ENCODE measurements at places on chromosomes 11 and 22.

DNA sequence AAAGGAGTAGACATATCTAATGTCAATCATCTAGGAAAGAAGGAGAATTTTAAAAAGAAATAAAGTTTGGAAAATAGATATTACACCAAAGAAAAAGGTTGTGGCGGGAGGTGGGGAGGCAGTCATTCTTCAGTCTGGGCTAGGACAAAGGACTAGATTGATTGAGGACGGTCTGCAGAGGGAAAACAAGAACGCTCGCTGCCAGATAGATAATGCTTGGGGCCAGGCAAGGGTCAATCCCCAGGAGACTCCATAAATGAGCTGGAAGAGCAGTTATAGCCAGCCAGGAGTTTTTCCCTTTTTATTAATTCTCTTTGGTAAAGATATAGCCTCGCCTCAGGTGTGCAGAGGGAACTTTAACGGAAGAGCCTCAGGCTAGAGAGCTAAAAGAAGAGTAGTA is 6.3 kb downstream of the TRPC6 start:
- DNase-seq, result no peak

GRCh38 chr11:48008951-48009270 is 28.6 kb downstream of the PTPRJ start:
- peak; percentile 48 for DNase-seq

DNA sequence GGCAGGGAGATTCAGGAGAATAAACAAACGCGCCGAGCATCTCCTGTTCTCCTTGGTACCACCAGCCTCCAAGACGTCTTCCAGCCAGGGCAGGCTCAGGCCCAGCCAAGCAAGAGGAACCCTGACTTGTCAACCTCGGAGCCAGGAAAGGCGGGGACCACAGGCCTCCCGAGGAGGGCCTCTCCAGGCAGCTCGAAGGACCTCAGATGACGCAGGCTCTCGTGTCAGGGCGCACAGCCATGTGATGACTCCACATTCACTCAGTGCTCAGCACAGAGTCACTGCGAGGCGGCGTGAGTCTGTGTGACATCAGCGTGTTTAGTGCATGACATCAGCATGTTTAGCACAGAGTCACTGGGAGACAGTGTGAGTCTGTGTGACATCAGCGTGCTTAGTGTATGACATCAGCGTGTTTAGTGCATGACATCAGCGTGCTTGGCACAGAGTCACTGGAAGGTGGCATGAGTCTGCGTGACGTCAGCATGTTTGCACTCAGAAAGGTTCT is 241.4 kb downstream of the BRD1 start:
- DNase-seq, result no peak

DNA sequence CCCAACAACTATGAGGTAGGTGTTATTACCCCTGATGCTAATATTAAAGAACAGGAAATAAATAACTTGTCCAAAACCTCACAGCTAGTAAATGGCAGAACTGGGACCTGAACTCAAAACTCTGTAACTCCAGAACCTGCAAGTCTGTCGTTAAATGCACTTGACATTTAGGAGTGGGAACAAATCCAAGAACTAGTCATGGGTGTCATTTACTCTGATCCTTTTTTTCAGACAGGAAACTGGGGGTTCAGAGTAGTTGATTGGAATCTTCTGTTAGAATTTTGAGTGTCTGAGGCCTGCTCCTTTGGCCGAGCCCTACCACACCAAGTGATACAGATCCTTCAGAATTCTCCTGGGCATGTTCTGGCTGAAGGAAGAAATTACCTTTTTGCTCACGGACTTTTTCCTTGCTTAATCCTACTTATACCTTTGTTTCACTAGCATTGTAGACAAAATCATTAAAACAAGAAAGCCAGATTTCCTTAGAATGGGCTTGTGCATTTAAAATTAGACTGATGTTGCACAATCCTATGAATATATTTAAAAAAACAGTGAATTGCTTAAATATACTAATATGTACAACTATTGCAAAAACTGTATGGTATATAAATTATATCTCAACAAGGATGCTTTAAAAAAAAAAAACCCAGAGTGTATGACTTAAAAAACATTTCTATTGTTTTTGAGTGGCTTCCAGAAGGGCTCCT is 1.4 kb upstream of the YAP1 start:
- DNase-seq, result no peak

DNA sequence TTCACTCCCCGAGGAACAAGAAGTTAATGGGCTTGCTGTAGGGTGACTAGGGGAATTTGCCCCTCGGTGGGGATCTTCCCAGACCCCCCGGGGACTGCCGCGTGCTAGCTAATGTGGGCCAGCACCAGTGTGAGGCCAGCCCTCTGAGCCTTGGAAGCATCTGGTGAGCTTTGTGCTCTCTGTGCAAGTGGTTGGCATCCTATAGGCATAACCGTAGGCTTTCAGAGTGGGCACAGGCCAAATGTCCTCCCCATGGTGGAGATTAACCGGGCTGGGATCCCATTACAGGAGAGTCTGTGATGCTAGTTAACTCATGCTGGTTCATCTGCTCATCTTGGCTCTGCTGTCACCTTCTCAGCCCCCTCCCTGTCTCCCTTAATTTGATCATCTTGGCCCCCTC is 125.7 kb downstream of the TRIM29 start:
- DNase-seq, result no peak

DNA sequence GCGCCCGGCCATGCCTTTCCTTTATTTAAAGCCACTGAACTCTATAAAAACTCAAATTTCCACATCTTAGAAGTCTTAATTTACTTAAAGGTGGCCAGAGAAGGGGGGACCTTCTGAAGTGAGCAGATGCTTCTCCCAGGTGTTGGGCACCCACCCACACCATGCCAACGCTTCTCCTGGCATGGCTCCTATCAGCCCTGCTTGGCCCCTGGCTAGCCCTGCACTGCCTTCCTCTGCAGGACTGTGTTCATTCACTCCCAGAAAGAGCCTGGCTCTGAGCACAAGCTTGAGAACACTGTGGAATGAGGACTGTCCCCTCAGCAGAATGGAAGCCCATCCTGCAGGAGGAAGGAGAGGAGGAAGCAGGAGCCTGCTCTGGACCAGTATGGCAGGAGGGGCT is 34.6 kb upstream of the ARFGAP3 start:
- no peak for DNase-seq

GRCh38 chr11:78100676-78101472 is 21.2 kb upstream of the NDUFC2 start:
- no peak for DNase-seq

GRCh38 chr11:10309163-10310093 is 4.6 kb downstream of the ADM start:
- DNase-seq, result no peak

DNA sequence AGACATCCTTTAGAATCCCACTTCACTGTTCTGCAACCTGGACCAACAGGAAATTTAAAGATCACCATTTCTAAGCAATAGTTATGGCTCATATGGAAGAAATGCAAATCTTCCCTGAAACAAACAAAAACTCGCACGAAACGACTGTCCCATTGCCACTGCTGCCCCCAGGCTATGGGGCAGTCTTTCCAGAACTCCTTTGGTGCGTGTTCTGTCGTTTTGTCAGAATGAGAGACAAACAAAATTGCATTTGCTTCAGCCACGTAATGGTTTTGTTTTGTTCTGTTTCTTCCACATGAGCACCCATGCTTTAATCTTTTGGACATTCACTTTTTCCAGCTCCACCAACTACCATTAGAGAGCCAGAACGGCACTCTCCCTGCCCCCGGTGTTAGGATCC is 10.8 kb upstream of the FBLN1 start:
- DNase-seq, result no peak

GRCh38 chr22:21622919-21623647 is 6.7 kb downstream of the YDJC start:
- no peak for DNase-seq

DNA sequence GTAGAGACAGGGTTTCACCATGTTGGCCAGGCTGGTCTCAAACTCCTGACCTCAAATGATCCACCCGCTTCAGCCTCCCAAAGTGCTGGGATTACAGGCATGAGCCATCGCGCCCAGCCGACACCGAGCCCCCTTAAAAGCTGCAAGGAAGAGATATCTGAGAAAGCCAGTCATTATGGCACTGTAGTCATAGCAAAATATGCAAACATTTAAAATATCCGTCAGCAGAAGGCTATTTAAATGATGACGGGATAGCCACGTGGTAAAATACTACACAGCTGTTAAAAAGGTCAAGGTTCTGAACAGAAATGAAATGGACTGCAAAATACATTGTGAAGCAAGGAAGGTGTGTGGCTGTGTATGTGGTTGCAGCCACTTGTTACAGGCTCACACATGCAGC is 6.4 kb upstream of the CCDC88B start:
- DNase-seq, result no peak

GRCh38 chr11:90803831-90804230 is 581.0 kb upstream of the CHORDC1 start:
- no peak for DNase-seq

DNA sequence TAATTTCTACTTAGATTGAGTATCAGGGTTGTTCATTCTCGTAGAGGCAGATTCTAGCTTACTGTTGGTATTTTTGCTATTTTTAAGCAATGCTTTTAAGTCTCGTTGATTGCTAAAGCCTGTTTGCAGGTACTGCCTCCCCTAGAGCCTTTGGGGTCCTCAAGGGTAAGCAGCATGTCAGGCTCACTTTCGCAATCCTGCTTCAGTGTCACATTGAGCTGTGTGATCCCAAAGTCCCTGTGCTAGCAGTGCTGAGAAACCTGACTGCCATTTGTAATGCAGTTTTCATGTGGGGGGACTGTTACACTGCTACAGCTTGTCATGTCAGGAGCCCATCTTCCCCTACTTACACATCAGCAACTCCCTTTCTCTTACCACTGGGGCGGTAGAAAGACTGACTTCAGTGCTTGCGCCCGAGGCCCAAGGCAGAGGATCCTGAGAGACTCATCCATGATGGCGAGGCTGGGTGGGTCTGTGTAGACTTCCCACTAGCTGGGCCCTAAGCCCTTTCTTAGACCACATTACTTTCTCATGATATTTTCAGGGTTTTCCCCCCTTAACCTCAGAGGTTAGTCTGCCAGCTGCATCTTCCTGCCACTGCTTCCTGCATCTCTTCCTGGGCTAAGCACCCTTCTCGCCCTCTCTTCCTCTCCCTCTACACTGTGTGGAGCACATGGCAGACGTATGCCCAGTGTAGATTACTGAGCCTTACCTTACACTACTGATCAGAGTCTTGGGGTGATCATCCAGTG is 40.8 kb upstream of the ST14 start:
- DNase-seq, result no peak

GRCh38 chr11:45659031-45659817 is 6.2 kb downstream of the CHST1 start:
- DNase-seq, result no peak

DNA sequence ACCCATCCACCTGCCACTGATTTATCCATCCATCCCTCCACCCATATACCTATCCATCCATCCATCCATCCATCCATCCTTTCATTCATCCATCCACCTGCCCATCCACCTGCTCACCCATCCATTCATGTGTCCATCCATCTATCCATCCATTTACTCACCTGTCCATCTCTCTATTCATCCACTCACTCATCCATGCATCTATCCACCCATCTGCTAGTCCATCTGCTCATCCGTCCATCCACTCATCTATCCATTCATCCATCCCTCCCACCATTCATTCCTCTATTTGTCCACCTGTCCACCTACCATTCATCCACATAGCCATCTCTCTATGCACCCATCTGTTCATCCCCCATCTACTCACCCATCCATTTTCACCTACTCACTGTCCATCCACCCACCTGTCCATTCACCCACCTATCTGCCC is 48.6 kb upstream of the CCDC188 start:
- no peak for DNase-seq

GRCh38 chr11:18001191-18001590 is 11.7 kb downstream of the SERGEF start:
- DNase-seq, result no peak

GRCh38 chr11:73564903-73565302 is 33.0 kb downstream of the FAM168A start:
- no peak for DNase-seq

DNA sequence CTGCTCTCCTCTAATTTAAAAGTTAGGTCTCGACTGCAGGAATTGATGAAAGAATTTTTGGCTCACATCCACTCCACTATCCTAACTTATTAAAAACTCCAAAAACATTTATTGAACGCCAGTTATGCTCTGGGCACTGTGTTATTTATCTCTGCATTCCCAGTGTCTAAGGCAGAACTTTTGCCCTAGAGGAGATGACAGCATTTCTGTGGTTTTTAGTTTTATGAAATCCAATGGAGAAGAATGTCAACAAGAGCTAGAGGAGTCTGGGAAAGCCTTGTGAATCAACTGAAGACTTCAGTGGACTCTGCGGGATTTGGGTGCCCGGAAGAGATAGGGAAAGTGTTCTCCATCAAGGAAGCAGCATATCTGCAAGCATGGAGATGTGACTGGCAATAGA is 217.0 kb upstream of the PGR start:
- no peak for DNase-seq

- DNase-seq, result no peak
Observed at GRCh38 chr22:46604306-46604690, 15.9 kb upstream of the GRAMD4 start.

GRCh38 chr11:34002420-34002819 is 49.1 kb upstream of the CAPRIN1 start:
- DNase-seq, result no peak

DNA sequence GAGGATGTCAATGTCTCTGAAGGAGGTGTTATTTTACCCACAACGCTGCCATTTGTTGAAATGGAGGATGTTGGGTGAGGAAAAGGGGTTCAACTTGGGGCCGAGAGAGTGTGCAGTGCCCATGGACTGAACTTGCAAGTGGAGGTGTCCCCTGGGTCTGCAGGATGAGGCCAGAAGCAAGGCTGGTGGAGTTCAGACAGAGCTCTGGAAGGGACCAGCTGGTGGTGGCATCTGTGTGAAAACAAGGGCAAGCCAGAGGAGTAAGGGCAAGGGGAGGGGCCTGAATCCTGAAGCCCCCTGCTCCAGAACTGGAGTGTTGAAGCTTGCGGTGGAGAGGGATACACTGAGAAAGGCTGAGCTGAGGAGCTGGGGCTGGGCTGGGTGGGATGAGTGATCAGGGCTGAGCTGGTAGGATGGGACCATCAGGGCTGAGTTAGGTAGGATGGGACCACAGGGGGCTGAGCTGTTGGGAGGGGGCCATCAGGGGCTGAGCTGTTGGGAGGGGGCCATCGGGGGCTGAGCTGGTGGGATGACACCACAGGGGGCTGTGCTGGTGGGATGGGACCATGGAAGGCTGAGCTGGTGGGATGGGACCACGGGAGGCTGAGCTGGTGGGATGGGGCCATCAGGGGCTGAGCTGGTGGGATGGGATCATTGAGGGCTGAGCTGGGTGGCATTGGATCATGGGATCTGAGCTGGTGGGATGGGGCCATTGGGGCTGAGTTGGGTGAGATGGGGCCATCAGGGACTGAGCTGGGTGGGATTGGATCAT is 13.4 kb upstream of the CTSD start:
- DNase-seq, result no peak

Measured in activated CD4-positive, alpha-beta T cell treated with anti-CD3 and anti-CD28 coated beads, Interleukin-2, amount 50 U/mL, for 4 hours (primary cell).